Activated CD4-positive, alpha-beta T cell treated with anti-CD3 and anti-CD28 coated beads, Interleukin-2, amount 50 U/mL, for 16 hours (primary cell): ENCODE measurements at places on chromosomes 3 and 15.

DNA sequence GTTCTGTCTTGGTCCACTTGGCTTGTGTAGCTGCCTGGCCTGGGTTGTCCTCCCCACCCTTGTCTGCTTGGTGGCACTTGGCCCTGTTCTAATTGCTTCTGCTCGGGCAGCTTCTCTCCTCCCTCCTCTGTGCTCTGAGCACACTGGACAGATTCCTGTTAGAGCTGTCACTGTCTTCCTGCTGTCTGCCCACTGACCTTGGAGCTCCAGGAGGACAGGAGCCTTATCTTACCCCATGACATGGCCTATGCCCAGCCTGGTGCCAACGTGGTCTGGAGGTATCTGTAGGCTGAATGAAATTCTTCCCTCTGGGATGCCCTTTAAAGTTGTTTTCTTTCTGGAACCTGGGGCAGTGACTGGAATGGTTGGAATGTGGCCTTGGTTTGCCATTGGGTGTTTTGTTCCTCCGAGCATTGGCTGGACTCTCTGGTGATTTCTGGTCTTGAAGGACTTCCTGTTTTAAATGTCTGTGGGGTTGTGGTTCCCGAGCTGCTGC lies 94.1 kb downstream of the FAM43A start:
- DNase-seq, result no peak

GRCh38 chr15:100570735-100571313 lies 31.2 kb downstream of the LINS1 start:
- no peak for DNase-seq

- no peak for DNase-seq
Measured at GRCh38 chr3:148792516-148792915, 35.1 kb upstream of the CPB1 start.

DNA sequence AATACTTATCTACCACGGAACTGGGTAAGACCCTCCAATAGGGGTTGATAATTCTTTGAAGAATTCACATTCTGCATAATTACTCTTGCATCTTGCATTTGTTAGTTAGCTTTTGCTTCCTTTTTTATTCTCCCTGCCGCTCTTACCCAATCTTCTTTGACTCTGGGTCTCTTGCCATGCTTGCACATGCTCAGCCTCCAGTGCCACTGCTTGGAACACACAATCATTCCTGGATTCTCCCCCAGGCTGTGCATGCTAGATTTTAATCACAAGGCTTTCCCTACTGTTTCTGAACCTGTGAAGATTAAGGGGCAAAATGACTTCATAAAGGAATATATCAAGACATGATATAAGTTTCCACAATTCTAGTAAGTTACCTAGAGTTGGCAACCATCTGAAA lies 133.1 kb downstream of the IL1RAP start:
- DNase-seq, result no peak

GRCh38 chr3:109161487-109162123 lies 25.1 kb downstream of the C3orf85 start:
- DNase-seq, result no peak

GRCh38 chr3:31422237-31422636 lies 110.5 kb upstream of the STT3B start:
- no peak for DNase-seq

DNA sequence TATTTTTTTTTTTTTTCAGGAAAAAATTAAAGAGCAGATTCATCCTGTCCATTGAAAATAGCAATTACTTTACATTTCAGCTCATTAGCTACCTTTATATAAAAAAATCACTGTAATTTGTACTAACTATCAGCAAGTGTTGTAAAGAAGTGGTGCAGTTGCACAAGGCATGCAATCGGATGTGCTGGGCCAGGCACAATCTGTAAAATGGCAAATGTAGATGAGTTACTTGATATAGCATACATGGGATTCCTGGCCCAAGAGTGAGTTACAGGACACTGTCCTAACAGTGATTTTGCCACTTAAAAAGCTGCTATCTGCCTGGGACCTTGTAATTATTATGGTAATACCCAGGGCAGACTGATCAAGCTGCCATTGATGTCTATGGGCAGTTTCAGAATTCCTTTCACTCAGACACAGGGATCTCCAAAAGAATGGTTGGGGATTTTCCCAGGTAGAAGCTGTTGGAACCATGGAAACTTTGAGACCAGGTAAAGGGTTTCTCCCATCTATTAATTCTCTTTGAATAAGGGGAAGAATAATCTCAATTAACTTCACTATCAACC lies 182.2 kb upstream of the ICE2 start:
- DNase-seq, result no peak

- no peak for DNase-seq
Measured at GRCh38 chr3:62892951-62893350, 17.7 kb upstream of the CADPS start.

- no peak for DNase-seq
Measured at GRCh38 chr3:11373235-11373634, 101.0 kb downstream of the ATG7 start.

DNA sequence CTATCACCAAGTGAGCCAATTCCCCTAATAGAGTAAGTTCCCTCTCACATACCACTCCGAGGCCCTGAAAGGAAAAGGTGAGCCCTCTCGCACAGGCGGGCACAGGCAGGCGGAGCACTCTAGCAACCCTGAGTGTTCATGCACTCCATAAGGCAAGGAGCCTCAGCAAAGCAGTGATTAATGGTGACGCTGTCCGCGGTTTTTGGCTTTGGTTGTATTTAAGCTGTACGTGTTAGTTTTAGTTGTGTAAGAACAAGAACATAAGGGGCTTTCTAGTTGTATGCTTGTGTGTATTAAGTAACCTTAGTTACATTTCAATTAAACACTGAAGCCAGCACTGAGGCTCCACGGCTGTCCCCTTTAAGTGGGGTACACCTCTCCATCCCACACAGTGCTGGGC lies 33.1 kb downstream of the KLHL25 start:
- no peak for DNase-seq

- DNase-seq, result no peak
Measured at GRCh38 chr3:110736332-110736731, 335.3 kb upstream of the NECTIN3 start.

DNA sequence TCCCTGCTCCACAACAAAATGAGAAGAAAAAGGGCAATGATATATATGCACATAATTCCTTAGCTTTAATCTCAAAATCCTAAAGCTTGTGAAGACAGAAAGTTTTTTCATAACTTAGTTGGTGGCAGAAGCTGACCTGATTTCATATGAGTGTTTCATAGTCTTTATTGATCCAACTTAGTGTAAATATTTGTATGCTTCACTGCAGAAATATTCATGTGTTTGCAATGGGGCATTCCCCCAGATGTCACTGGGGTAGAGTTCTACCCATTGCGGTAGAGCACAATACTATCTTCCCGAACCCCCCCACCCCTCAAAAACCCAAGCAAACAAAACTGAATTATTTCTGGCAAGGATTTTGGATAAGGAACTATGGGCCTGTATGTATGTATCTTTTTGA lies 221.2 kb downstream of the THRB start:
- no peak for DNase-seq

DNA sequence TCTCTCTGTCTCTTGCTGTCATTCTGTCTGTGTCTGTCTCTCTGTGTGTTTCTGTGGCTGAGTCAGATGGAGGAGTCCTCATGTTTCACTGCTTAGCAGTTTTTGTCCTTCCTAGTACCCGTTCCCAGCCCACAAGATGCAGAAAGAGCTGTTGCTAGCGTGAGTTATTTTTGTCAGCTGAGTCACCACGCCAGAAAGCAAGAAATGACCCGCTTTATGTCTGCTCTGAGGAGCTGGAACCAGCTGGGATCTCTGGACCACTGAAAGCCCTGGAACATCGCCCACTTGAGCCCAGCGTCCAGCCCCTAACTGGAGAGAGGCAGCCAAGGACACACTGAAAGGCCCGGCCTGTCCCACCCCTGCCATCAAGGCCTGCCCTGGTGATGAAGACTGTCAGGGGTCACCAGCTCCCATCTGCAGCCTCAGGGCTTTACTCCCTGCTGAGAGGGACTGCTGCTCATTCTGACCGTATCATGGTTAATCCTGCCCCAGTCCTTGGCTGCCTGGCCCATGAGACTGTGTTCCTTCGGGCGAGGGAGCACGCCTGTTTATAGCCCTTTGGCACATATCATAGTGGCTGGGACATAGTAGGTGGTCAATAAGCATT lies 101.7 kb upstream of the TPM1 start:
- peak; percentile 59 for DNase-seq

DNA sequence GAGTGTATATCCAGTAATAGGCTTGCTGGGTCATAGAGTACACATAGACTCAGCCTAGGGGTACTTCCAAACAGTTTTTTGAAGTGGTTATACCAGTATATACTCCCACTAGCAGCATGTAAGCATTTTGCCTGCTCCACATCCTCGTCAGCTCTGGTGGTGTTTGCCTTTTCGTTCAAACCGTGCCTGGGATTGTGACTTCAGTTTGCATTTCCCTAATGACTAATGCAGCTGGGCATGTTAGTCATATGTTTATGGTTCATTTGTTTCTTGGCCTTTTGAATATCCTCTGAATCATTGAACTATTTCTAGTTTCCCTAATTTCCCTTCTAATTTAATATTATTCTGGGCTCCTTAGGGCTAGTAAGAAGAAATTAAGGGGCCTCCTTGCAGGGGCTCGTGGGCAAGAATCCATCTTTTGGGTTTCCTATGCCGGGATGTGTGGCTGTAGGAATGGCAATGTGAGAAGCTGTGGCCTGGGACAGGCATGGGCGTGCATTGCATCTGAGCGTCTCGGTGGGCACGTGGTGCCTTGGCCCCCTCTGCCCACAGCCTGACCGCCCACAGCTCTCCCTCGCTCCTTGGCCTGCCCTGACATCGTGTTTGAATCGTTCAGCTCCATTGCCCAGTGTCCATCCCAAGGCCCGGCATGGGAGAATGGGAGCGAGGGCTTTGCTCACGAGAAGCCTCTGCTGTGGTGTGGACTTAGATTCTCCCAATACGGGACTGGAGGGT lies 26.4 kb downstream of the FAH start:
- no peak for DNase-seq

GRCh38 chr3:58173669-58174398 lies 36.9 kb downstream of the DNASE1L3 start:
- peak; percentile 32 for DNase-seq

DNA sequence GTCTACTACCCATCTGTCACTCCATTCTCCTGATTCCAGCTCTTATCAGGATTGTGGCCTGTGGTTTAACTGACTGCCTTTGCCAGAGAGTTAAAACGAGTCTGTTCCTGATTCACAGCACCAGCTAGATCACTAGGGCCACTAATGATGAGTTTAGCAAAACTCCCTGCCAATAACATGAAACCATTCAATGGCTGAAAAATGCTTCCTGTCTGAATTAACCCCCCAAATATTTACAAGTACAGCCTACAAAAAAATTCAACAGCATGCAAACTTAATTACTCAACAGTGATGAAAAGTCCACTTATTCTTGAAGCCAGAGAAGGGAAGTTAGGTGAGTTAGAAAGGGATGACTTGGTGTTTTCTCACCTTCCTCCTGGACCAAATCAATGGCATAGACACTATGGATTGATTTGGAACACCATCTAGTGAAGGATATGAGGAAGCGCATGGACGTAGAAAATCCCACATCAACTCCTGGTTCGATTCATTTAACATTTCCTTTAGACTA lies 141.4 kb downstream of the TGFBR2 start:
- peak; percentile 20 for DNase-seq

DNA sequence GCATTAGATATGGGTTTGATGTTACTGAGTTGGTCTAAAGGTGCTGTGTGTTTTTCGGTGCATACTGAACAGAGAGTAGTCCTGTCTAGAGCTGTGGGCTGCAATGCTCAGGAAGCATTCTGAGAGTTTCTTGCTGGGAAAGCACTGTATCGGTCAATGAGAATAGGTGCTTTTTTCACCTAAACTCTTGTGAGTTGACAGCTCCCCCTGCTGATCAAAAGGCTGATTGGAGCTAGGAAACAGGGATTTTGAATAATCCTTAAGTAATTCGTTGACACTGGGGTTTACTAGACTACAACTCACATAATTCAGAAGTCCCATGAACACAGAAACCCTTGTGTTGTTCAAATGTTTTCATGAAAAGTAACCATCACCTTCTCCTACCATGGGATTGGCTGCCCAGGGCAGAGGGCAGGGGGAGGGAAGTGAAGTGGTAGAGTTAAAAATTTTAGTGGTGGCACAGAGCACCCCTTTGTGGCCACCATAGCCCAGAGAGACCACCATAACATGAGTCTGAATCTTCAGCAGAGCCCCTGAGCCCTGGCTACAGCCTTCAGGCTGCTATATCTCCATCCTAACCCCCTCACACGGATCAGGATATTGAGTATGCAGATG lies 13.0 kb upstream of the MANF start:
- peak; percentile 59 for DNase-seq

DNA sequence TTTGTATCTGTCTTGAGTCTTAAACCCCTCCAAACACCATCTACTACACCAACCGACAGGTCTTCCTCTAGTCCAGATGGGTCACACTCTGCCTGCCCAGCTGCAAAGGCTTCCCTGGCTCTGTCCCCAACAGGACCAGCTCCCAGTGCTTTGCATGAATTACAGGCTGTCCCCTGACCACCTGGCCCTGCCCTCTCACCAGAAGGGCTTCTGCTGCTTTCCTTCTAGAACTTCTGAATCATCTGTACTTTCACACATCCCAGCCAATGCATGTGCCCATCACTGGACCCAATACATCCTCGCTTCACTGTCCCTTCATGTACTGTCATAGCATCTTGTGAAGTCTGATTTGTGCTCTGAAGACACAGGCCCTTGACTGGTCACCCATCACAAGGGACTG lies 53.6 kb downstream of the HOMER2 start:
- no peak for DNase-seq

DNA sequence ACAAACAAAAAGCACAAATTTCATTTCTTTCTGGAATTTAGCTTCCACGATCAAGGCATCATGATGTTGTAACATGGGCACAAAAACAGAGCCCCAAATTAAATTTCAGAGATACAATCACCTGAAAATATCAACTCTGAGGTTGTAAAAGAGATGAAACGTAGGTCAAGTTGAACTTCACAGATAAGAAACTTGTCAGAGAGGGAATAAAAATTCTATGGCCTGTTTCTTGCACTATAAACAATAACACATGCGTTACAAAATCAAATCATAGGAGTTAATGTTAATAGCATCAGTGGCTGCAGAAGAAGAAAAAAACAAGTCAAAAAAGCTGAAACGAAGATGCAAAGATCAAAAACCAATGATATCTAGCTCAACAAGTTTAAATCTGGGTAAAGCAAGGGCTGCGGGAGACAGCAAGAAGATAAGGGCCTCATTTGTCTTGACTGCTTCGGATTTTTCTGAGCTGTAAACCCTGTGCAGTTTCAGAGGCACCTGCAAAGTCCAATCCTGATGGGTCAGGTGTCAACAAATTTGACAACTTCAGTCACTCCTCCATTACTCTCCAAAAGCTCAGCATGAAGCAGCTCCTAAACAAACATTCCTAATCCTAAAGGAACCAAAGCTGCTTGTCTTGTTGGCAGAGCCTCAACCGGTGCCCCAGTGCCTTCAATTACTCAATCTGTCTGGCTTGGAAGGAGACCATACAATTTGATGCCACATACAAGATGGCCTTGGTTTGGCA lies 219.8 kb downstream of the STT3B start:
- no peak for DNase-seq

DNA sequence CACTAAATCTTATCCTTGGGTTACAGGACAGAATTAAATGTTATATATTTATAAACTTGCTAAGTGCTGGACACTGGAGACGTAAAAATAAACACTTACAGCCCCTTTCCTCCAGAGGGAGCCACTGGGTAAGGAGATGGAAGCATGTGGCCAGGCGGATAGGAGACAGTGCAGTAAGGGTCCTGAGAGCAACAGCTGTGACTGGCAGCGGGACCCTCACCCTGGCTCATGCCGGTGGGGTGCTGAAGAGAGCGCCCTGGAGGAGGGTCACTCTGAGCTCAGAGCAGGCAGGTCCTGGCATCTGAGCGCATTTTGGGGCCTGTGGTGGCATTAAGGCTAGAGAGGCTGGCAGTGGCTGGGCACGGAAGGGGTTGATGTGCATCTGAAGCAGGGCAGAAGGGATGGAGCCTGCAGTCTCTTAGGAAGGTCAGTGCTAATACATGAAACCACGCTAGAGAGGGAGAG lies 16.0 kb downstream of the SEC61A1 start:
- peak; percentile 48 for DNase-seq
